Transverse colon (tissue), 4 donors: ENCODE measurements at places on chromosomes 7 and 10. TPM values are rescaled to one million over a fixed set of nuclear protein-coding genes. Genes with fewer than 3 reads are reported as not detected.

- no peaks in the 10 kb centered on the region for H3K4me1 ChIP-seq
- H3K4me3 ChIP-seq: no peak overlapping the region
- no peaks in the 10 kb centered on the region for H3K36me3 ChIP-seq
- no peaks in the 10 kb centered on the region for H3K27me3 ChIP-seq
- DNase-seq: no peak
- no peak overlapping the region for H3K27ac ChIP-seq
Measured at GRCh38 chr7:71974611-71975010, 437.5 kb downstream of the CALN1 start.

- H3K4me1 ChIP-seq: peaks cover 16% of the 10 kb centered on the region
- no peak overlapping the region for H3K4me3 ChIP-seq
- no peak for DNase-seq
- no peak overlapping the region for H3K27ac ChIP-seq
- H3K27me3 ChIP-seq: no peaks in the 10 kb centered on the region
- H3K36me3 ChIP-seq: no peaks in the 10 kb centered on the region
Measured at GRCh38 chr10:84160663-84161362, 12.8 kb upstream of the GPR15LG start.

DNA sequence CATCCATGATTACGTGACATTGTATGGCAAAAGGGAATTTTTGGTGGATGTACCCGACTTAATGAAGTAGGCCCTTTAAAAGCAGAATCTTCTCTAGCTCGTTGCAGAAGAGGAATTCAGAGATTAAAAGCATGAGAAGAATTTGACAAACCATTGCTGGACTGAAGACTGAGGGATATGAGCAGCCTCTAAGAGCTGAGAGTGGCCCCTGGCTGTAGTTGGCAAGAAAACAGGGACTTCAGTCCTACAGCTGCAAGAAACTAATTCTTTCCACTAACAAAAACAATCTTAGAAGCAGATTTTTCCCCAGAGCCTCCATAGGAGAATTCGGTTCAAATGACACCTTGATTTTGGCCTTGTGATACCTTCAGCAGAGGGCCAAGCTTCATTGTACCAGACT lies 34.1 kb downstream of the MACC1 start:
- H3K27me3 ChIP-seq: no peaks in the 10 kb centered on the region
- H3K36me3 ChIP-seq: no peaks in the 10 kb centered on the region
- H3K4me3 ChIP-seq: no peak overlapping the region
- no peak for DNase-seq
- no peak overlapping the region for H3K27ac ChIP-seq

DNA sequence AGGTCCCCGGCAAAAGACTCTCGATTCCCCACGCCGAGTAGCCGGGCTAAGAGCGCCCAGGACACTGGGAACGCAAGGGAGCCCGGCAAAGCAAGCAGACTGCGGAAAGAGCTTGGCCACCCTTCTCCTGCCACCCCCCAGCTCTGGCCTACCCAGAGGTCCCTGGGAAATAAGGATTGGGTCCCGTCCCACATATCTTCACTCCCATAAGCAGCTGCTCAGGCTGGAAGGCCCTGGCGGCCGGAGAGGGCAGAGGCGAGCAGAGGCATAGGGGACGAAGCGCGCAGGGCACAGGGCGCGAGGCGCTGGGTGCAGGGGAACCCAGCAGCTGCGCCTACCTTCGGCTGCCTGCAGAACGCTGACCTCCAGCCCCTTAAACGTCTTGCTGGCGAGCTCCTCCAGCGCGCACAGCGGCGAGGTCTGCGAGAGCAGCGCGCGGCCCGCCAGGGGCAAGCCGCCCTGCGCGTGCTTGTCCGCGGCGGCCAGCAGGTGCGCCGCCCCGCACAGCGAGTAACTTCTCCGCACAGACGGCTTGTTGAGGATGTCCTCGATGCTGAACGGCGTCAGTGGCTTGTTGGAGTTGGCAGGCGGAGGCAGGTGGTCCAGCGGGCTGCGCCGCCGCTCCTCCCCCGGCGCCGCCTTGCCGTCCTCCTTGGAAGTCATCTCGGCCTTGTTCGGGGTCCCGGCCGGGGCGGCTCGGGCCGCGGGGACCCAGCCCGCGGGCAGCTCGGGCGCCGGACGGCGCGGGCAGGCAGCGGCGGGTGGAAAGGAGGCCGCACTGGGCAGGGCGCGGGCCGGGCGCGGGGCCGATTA lies 904 bp downstream of the LBX1 start:
- H3K36me3 ChIP-seq: no peaks in the 10 kb centered on the region
- H3K27me3 ChIP-seq: peaks cover 100% of the 10 kb centered on the region
- H3K27ac ChIP-seq: no peak overlapping the region

DNA sequence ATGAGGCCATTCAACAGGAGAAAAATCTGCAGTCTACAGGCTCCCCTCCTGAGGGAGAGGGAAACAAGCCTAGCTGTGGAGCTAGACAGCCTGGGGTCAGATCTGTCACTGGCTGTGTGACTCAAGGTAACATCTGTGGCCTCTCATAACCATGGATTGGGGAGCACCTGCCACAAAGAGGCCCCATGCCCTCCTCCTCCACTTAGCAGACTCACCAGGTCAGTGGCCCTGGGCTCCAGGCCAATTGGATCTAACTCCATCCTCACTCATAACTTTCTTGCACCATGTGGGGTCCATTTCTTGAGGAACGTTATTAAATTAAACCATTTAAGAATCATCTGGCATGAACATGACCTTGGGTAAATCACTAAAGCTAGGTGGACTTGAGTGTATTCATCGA lies 1.8 kb downstream of the GDF10 start:
- no peak for DNase-seq
- no peak overlapping the region for H3K27ac ChIP-seq
- peaks cover 10% of the 10 kb centered on the region for H3K4me1 ChIP-seq
- no peak overlapping the region for H3K4me3 ChIP-seq
- peaks cover 55% of the 10 kb centered on the region for H3K27me3 ChIP-seq

DNA sequence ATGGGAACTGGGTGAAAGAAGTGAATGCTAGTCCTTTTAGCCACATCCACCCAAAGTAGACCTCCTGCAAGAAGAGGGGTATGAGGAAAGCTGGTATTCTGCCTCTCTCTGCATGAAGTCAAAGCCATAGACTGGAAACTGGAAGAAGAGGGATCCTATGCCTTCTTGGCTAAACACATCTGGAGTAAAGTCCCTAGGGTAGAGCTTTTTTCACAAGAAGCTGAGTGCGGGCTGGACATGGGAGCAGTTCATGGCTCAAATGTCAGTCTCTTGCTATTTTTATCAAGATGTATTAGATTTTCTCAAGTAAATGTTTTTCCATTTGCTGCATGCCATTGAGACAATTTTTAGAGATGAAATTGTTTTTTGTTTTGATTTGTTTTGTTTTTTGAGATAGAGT lies 206.5 kb upstream of the TMEM72 start:
- no peaks in the 10 kb centered on the region for H3K36me3 ChIP-seq
- no peak overlapping the region for H3K27ac ChIP-seq
- no peak overlapping the region for H3K4me3 ChIP-seq

GRCh38 chr7:2728316-2729030 lies 40.5 kb downstream of the AMZ1 start:
- peak overlapping the region; percentile 80 for H3K27ac ChIP-seq
- peaks cover 19% of the 10 kb centered on the region for H3K4me1 ChIP-seq
- no peak overlapping the region for H3K4me3 ChIP-seq
- no peak for DNase-seq
- H3K36me3 ChIP-seq: no peaks in the 10 kb centered on the region

DNA sequence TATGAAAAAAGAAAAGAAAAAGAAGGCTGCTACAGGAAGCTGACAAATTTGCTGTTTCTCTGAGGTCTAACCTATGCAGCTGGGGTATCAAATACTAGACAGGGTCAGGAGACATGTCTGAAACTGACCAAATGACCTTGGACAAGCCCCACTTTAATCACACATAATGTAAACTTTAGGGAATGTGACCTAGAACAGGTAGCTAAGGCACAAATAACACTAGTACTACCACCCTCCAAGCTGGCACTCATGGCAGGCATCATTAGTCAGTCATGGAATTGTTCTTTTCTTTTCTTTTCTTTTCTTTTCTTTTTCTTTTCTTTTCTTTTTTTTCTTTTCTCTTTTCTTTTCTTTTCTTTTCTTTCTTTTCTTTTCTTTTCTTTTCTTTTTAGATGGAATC lies 250.4 kb downstream of the KCNMA1 start:
- no peak overlapping the region for H3K4me3 ChIP-seq
- peak overlapping the region; percentile 14 for H3K27ac ChIP-seq
- no peaks in the 10 kb centered on the region for H3K36me3 ChIP-seq
- peaks cover 12% of the 10 kb centered on the region for H3K27me3 ChIP-seq
- no peak for DNase-seq
- H3K4me1 ChIP-seq: peaks cover 10% of the 10 kb centered on the region

DNA sequence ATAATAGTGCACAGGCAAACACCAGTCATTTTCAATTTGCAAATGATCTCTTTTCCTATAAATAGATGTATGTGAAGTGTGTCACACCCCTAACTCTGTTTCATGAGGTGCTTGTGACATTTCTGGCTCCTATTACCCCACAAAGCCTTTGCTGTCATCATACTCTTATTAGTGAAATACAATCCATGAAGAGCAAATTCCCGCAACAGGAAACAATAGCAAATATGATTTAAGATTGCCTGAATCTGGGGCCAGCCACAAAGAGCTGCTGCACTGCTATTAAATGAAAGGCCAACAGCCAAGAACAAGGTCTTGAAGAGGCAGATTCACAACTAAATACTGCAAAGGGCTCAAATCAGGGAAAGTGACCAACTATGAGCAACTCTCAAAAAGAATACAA lies 96.3 kb upstream of the CAV2 start:
- no peaks in the 10 kb centered on the region for H3K4me1 ChIP-seq
- no peak overlapping the region for H3K27ac ChIP-seq
- no peaks in the 10 kb centered on the region for H3K27me3 ChIP-seq
- H3K4me3 ChIP-seq: no peak overlapping the region
- H3K36me3 ChIP-seq: no peaks in the 10 kb centered on the region
- no peak for DNase-seq

DNA sequence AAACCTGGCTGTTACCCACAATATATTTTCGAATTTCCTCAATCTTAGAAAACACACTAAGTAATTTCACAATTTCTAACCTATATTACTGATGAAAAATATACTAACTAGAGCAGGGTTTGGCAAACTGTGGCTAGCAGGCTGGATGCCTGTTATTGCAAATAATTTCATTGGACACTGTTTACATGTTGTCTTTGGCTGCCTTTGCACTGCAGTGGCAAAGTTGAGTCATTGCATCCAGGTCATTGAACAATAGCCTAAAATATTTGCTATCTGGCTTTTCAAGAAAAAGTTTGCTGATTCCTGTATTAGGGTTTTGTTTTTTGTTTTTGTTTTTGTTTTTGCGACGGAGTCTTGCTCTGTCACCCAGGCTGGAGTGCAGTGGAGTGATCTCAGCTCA lies 47.2 kb downstream of the KIF11 start:
- no peaks in the 10 kb centered on the region for H3K4me1 ChIP-seq
- H3K27me3 ChIP-seq: no peaks in the 10 kb centered on the region
- no peaks in the 10 kb centered on the region for H3K36me3 ChIP-seq
- no peak overlapping the region for H3K4me3 ChIP-seq
- H3K27ac ChIP-seq: no peak overlapping the region

DNA sequence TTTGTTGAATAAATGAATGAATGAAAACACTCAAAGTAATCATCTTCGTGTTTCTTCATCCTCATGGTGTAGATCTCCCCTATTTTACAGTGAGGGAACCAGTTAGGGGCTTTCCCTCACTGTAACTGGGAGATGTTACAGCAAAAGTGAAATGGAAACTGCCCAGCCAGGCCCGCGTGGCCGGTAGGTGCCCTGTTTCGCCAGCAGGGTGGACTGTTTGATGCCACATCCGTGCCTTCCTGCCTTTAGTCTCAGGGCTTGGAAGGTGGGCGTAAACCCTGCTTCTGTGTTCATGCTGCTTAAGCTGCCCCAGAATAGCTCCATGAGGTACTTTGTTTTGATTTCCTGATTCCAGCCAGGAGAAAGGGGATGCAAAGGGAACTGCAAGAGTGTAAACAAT lies 268.8 kb downstream of the PLXNA4 start:
- DNase-seq: no peak
- H3K27ac ChIP-seq: no peak overlapping the region
- no peak overlapping the region for H3K4me3 ChIP-seq
- H3K36me3 ChIP-seq: no peaks in the 10 kb centered on the region

GRCh38 chr7:87816389-87816788 lies 59.8 kb downstream of the SLC25A40 start:
- DNase-seq: no peak
- H3K36me3 ChIP-seq: no peaks in the 10 kb centered on the region
- no peaks in the 10 kb centered on the region for H3K27me3 ChIP-seq

DNA sequence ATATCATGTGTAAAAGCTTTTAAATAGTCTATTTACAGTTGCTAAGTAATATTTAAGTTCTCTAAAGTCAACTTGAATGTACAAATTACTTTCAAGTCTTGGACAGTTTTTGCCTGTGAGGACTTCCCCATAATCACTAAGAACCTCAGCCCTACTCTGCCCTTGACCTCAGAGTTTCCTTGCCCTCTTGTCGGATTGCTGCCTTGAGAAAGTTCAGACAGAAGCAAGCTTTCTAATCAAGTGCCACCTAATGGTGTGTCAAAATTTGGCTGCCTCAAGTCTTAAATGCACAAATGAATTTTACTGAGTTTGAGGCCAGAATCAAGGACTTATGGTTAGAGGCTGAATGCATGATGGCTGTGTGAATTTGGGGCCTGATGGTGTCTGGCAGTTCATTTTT lies 88.3 kb upstream of the KAT6B start:
- H3K4me3 ChIP-seq: no peak overlapping the region
- no peaks in the 10 kb centered on the region for H3K4me1 ChIP-seq
- no peak overlapping the region for H3K27ac ChIP-seq
- no peak for DNase-seq
- no peaks in the 10 kb centered on the region for H3K27me3 ChIP-seq

GRCh38 chr7:101990811-101991418 lies 173.5 kb downstream of the CUX1 start:
- H3K4me1 ChIP-seq: no peaks in the 10 kb centered on the region
- H3K36me3 ChIP-seq: no peaks in the 10 kb centered on the region
- no peak overlapping the region for H3K4me3 ChIP-seq
- peak; percentile 63 for DNase-seq
- peak overlapping the region; percentile 23 for H3K27ac ChIP-seq
- no peaks in the 10 kb centered on the region for H3K27me3 ChIP-seq

GRCh38 chr7:30846378-30846777 lies 65.3 kb upstream of the AQP1 start:
- peaks cover 14% of the 10 kb centered on the region for H3K4me1 ChIP-seq
- H3K27ac ChIP-seq: peak overlapping the region; percentile 80
- peak; percentile 76 for DNase-seq
- H3K36me3 ChIP-seq: no peaks in the 10 kb centered on the region
- no peaks in the 10 kb centered on the region for H3K27me3 ChIP-seq

- no peaks in the 10 kb centered on the region for H3K4me1 ChIP-seq
- no peaks in the 10 kb centered on the region for H3K27me3 ChIP-seq
- no peak for DNase-seq
- no peak overlapping the region for H3K27ac ChIP-seq
- H3K36me3 ChIP-seq: no peaks in the 10 kb centered on the region
Measured at GRCh38 chr10:58396057-58396456, 10.8 kb downstream of the TFAM start.

The PTER gene
- total RNA-seq: 21.3 TPM

The LYZL1 gene
- total RNA-seq: not detected

The PTPRE gene
- total RNA-seq: 43.6 TPM

The FOXL3 gene
- total RNA-seq: not detected

The HOXA3 gene
- 14.1 TPM for total RNA-seq
